Articular chondrocyte of knee joint (primary cell): ENCODE measurements at places on chromosomes 2 and 18. TPM values are rescaled to one million over a fixed set of nuclear protein-coding genes. Genes with fewer than 3 reads are reported as not detected.

The ALPG gene
- not detected in 2 replicates for total RNA-seq

The DSEL gene
- total RNA-seq = 49.8 and 55.7 TPM in 2 replicates

The FBXO41 gene
- 1.3 and 1.4 TPM in 2 replicates for total RNA-seq

The ESPNL gene
- total RNA-seq = 1.3 and 7.3 TPM in 2 replicates

The G6PC2 gene
- total RNA-seq = not detected in 2 replicates

The KLHL30 gene
- 0.22 and 0.39 TPM in 2 replicates for total RNA-seq

The TDRD15 gene
- under 0.01 TPM in 1 of 2 replicates, not detected in the other for total RNA-seq

The RAD51AP2 gene
- total RNA-seq = under 0.01 TPM in 1 of 2 replicates, not detected in the other

The NT5DC4 gene
- not detected in 2 replicates for total RNA-seq

The ARL4C gene
- total RNA-seq = 56.9 and 59.3 TPM in 2 replicates
